ENCODE measurements at places on chromosomes 5 and 9.

DNA sequence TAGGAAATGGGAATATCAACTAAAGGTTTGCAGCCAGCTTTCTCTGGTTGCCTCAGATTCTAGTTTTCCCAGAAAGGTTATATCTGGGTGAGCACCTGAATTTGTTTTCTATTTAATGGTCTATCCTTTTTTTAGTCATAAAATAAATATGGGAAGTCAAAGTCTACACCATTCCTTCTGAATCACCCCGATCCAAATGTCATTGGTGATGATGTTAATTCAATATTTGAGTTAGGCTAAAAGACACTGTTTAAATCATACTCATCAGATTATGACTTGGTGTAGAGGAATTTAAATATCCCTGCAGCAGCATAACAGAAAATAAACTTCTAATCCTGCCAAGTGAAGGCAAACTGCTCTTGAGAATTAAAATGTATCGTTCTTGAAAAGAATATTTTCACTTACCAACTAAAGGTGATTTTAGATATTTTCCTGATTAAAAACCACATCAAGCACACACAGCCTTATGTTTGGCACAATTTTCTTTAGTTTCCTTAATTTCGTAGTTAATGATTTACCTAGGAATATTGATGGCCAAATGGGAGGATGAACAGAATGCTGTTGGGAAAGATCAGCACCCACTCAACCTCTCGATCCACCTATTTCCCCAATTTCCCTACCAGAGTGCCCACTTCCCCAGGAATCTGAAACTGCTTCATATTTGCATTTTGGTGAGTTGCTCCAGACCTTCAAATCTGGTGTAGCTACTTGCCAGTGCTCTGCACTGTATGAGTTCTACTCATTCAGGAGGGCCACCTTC is 103.1 kb upstream of the TSLP start:
- DNase-seq, result no peak

GRCh38 chr5:160118349-160119141 is 705 bp downstream of the PWWP2A start:
- DNase-seq, result no peak

GRCh38 chr5:67610186-67610912 is 413.8 kb upstream of the CD180 start:
- no peak for DNase-seq

GRCh38 chr9:118609355-118610044 is 759.7 kb downstream of the BRINP1 start:
- peak; percentile 70 for DNase-seq

DNA sequence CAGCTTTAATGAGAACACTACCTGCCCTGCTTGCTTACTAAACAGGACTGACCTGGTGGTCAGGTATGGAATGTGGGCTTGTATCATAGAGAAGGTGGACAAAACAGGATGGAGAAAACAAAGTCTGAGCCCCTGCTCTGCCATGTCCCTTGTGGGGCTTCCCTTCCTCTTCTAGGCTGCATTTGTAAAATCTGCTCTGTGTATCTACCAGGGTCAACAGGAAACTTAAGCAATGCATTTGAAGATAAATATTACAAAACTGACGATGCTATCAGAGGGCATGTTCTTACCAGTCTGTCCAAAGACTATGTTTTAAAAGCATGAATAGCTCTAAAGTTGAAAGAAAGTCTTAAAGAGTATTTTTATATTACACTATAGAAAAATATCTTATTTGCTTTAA is 228.7 kb downstream of the DCP2 start:
- no peak for DNase-seq

DNA sequence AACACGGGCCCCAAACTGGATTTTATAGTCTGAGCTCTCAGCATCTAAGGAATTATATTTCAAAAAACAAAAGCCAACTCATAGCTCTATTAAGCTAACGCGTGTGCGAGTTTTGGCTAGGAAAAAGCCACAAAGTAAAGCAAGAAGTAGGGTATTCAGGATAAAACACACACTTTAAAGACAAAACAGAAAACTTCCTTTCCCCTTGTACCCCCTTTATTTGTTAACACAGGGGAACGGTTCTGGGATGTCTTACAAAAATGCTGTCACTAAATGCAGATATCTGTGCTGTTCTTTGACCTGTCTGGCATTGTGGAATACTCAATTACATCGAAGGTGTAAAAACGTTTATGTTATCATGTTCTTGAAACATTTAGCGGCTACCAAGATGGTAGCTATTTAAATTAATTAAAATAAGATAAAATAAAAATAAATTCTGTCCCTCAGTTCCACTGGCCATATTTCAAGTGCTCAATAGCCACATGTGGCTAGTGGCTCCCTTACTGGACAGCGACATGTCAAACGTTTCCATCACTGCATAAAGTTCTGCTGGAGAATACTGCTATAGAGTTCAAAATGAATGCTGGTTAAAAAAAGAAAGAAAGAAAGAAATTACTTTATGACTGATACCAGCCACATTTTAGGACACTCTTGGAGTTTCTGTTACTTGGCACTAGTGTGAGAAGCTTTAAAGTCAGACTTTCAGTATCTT is 7.2 kb upstream of the MEF2C start:
- DNase-seq, result no peak

DNA sequence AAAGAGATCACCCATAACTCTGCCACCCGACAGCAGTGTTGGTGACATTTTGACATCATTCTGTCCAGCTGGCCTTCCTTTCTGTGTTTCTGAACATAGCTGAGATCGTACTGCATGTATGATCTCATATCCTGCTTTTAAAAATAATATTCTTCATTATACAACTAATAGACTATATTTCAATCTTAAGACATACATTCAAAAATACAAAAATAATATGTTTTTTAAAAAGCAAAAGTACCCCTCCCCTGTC is 47.7 kb upstream of the RPL26L1 start:
- no peak for DNase-seq

GRCh38 chr9:124818431-124819281 is 34.6 kb upstream of the WDR38 start:
- no peak for DNase-seq

GRCh38 chr9:37149666-37150308 is 29.4 kb downstream of the ZCCHC7 start:
- no peak for DNase-seq

DNA sequence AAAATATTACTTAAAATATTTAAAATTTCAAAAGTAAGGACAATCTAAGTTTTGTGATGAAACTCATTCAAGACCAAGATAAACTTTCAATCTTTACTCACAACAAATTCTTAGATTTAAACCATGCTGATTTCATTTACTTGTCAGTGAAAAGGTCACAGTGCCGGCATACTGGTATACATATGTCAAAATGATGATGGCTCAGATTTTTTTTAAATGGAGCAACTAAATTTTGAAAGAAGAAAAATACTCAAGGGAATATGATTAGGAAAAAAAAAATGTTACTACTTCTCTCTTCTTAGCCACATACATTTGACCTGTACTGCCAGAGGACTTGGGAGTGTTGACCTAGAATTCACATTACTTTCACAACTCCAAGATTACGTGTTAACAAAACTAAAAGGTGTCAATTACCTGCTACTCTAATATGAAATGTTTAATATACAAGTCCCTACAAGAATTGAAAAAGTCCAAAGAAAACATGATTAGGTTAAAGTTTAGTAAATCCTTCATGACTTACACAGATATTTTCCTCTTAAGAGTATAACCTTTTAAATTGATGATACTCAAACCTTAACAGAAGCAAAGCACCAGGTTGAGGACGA is 4.6 kb downstream of the EFNA5 start:
- DNase-seq, result no peak

- no peak for DNase-seq
Measured at GRCh38 chr9:136488247-136489214, 5.7 kb upstream of the SEC16A start.

- no peak for DNase-seq
Measured at GRCh38 chr5:156835905-156836304, 14.2 kb upstream of the PPP1R2B start.

DNA sequence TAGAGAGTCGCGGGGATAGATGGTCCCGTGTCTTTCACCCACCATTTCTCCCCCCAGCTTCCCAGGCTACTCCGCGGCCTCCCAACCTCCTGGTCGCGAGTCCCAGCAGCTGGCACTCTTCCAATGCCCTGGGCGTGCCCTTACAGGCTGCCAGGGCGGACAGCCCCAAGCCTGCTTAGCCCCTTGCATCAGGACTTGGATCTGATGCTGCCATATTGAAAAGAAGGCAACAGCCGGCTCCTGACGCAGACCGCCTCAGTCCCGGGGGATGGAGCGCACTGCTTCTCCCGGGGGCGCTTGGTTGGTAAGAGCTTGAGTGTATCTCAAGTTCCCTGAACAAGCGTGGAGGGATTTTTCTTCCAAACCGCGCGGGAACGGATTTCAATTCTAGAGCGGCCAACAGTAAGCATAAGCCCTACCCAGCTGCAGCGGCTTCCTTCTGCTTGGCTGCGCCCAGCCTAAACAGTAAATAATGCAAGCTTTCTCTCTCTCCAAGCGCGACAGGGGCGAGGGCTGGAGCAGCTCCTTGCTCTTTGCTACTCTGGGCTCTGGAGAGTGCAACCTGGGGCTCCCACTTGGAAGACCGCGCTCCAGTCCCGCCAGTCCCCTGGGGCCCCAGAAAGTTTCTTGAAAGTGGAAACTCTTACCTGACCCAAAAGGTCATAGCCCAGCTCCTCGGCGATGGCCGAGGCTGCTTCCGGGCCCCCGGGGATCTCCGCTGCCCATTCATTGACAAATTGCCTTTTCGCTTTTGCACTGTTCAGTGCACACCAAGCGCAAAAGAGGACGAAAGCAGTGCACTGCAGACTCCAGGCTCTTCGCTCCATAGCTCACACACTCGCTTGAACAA is 607 bp downstream of the PCSK1 start:
- no peak for DNase-seq

GRCh38 chr5:25863811-25864210 is 1174.6 kb downstream of the CDH9 start:
- DNase-seq, result no peak

GRCh38 chr5:34789021-34789531 is 49.9 kb upstream of the TTC23L start:
- peak; percentile 13 for DNase-seq

GRCh38 chr5:139565411-139566305 is 4.5 kb downstream of the UBE2D2 start:
- DNase-seq, result no peak

GRCh38 chr9:91090130-91090410 is 271.6 kb downstream of the AUH start:
- no peak for DNase-seq

GRCh38 chr9:101693546-101694336 is 44.7 kb downstream of the GRIN3A start:
- no peak for DNase-seq

DNA sequence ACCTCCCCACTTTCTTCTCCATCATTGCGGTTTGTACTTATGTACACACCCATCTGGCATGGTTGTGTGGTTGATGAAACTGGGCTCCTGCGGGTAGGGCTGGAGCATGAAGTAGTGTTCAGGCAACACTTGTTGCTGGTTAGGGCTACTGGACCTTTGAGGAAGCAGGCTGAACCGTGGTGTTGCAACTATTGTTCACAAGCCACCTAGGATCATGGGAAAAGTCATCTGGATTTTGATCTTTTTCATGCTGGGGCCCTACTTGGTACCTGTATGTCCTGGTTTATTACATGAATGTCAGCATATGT is 40.1 kb upstream of the TIFAB start:
- no peak for DNase-seq

DNA sequence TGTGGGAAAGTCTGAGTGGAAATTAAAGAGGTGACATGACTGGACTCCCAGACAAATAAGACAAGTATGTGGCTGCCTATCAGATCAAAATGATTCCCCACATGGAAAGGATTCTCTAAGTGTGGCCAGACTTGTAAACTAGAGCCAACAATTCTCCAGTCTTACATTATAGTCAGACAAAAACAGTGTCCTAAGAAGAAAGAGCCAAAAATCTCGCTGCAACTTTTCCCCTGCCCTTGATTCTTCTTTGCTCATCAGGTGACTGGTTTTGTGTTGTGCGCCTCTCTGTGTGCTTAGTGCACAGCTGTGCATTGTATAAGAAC is 164.2 kb upstream of the TARS1 start:
- no peak for DNase-seq

DNA sequence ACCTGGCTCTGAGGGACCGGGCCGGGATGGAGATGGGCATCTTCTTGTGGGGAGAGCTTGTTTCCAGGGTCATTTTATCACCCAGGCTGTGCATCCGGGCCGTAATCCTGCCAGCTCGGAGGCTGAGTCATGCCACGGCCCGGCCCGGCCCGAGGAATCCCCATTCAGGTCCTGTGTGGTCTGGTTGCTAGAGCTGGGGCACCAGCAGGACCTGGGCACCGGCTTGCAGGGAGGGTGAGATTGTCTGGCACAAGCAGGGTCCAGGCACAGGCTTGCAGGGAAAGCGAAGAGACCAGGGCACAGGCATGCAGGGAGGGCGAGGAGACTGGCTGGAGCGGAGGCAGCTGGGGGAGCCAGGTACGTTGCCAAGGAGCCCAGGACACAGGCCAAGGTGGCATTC is 106.8 kb downstream of the RXRA start:
- no peak for DNase-seq

DNA sequence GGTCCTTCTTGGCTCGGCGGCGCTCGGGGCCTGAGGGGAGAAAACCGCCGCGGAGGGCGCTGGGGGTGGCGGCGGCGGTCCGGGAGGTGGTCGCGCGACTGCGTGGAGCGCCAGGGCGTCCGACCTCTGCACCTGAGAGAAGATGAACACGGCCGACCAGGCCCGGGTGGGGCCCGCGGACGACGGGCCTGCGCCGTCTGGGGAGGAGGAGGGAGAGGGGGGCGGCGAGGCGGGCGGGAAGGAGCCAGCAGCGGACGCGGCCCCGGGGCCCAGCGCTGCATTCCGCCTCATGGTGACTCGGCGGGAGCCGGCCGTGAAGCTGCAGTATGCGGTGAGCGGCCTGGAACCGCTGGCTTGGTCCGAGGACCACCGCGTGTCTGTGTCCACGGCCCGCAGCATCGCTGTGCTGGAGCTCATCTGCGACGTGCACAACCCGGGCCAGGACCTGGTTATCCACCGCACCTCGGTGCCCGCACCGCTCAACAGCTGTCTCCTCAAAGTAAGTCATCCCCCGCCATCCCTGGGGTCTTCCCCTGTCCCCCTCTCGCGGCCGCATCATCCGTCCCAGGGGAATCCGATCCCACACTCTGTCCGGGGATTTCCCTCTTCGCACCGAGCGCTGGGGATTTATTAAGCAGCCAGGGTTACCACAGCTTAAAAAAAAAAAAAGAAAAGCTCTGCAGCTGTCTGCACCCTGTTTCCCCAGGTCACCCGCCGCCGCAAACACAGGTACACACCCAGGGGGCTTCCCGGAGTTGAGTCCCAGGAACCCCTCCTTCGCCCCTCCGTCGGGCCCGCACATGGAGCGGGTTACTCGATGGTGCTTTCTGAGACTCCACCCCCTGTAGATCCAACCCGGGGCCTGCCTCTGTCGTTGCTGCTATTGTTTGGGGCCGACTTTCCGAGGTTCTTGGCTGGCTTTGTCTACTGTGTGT is at the start of gene GTF3C4:
Gene GTF3C4, plus strand, starts transcription at position 8 of the 935 bp plus-strand sequence. Its CDS starts 135 bp downstream, at position 143.
- DNase-seq, result no peak

GRCh38 chr5:58849921-58850667 is 267.2 kb downstream of the RAB3C start:
- peak; percentile 6 for DNase-seq

DNA sequence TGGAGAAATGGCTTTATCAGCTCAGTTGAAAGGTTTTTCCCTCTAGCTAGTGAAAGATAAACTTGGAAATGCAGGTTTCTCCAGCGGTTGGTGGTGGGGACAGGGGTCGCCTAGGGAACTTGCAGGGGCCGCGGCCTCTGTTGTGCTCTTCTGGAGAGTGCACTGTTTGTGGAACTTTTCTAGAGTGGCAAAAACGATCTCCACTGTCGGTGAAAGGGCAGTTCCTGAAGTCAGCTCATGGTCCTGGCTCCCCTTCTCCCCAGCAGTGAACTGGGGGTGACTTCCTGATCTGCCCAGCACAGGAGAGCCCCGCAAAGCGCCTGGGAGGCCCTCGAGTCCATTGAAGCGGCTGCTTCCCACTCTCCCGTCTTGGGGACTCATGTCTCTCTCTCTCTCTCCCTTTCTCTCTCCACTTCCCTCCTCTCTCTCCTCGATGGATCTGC is 3.2 kb downstream of the IRX1 start:
- no peak for DNase-seq

All from epithelial cell of proximal tubule (primary cell).